Inflammatory macrophage (primary cell): ENCODE measurements at places on chromosomes 2 and 18.

GRCh38 chr2:197236816-197237215 lies 73.8 kb downstream of the ANKRD44 start:
- no peak for DNase-seq

DNA sequence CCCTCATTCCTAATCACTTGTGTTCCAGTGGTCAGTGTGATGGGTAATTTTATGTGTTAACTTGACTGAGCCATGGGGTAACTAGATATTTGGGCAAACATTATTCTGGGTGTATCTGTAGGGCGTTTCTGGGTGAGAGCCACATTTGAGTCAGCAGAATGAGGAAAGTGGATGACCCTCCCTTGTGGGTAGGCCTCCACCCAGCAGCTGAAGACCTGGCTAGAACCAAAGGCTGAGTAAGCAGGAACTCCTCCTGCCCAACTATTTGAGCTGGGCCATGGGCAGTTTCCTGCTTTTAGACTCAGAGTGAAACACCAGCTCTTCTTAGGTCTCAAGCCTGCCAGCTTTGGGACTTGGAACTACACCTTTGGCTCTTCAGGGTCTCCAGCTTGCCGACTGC lies 141.8 kb downstream of the ACKR3 start:
- peak; percentile 88 for DNase-seq

GRCh38 chr2:177001334-177001733 lies 211.3 kb upstream of the HNRNPA3 start:
- no peak for DNase-seq

DNA sequence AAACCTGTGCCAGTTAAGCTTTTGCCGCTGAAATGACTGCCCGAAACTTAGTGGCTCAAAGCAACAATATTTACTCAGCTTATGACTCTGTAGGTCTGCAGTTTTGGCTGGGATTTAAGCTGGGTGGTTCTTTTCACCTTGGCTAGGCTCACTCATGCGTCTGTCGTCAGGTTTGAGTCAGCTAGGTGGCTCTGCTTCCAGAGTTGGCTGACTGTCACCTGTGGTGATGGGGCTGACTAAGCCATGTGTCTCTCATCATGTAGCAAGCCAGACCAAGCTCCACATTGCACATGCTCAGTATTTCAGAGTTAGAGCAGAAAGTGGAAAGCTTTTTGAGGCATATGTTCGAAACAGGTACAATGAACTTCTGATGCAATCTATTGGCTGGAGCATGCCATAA lies 354.8 kb downstream of the MEIS1 start:
- DNase-seq: no peak

GRCh38 chr2:237012577-237013267 lies 73.0 kb upstream of the COPS8 start:
- no peak for DNase-seq

GRCh38 chr2:148602885-148603561 lies 41.5 kb upstream of the EPC2 start:
- no peak for DNase-seq

- no peak for DNase-seq
These were observed 261.0 kb downstream of the ARHGAP15 start for GRCh38 chr2:143390171-143390570.

GRCh38 chr18:70432804-70433400 lies 144.1 kb downstream of the SOCS6 start:
- peak; percentile 32 for DNase-seq

DNA sequence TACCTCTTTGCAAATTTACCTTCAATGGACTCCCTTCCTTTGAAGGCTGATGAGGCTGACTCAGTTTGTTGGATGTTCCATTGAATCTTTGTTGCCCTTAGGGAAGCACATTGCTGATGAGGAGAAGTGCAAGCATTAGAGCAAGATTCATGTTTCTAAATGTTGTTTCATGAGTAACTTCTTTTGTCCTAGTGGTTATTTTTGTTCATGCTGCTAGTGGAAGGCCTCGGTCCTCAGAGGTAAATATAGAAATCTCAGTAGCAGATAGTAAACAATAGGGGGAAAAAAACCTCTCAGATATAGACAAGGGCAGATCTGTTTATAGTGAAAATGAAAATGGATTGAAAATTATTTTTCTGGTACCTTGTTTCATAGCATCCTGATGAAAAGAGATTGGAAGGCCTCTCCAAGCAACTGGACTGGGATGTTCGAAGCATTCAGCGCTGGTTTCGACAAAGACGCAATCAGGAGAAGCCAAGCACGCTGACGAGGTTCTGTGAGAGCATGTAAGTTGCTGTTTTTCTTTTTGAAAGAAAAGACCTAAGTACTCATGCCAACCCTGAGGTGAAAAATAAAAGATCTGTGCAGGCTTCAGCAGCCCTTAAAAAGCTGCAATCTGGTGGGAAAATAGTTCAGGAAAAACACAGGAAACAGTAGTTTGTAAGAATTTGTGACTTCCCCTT lies 104.9 kb downstream of the CERS6 start:
- DNase-seq: no peak

DNA sequence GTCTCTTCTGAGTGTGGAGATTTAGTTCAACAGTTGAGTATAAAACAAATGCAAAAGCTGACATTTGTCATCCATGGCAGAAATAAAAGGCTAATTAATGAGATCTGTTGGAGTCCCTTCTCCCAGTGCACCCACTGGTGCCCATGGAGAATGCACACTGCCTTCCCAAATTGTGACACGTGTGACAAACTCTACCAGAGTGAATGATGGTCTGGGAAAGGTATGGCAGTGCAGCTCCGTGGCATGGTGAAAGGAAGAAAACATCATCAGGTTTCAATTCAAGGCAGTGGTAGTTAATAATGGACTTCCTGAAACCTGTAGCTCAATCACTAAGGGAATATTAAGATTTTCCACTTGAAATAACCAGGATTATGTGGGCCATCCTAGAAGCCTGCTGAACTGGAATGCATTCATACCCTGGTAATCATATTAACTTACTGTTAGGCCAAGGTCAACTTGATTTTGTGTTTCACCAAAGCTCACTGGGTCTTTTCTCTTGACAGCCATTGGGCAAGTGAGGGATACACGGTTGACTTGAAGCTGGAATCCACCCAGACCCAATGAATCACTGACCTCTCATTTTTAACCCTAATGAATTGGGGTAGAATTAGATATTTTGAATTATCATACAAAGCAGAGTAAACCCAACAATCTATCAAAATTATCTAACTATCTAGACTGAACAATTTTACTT lies 167.6 kb downstream of the AFF3 start:
- no peak for DNase-seq

GRCh38 chr2:8579485-8580085 lies 102.3 kb upstream of the ID2 start:
- no peak for DNase-seq

DNA sequence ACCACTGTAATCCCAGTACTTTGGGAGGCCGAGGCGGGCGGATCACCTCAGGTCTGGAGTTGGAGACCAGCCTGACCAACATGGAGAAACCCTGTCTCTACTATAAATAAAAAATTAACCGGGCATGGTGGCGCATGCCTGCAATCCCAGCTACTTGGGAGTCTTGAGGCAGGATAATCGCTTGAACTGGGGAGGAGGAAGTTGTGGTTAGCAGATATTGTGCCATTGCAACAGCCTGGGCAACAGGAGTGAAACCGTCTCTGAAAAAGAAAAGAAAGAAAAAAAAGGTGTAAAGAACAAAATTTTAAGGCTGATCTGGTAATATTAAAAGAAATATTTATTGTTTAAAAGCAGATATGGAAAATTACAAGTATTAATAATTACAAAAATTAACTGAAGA lies 29.7 kb downstream of the ZNF804A start:
- DNase-seq: peak; percentile 59

- DNase-seq: no peak
These were observed 20.1 kb upstream of the TTC39C start for GRCh38 chr18:23994361-23994902.

DNA sequence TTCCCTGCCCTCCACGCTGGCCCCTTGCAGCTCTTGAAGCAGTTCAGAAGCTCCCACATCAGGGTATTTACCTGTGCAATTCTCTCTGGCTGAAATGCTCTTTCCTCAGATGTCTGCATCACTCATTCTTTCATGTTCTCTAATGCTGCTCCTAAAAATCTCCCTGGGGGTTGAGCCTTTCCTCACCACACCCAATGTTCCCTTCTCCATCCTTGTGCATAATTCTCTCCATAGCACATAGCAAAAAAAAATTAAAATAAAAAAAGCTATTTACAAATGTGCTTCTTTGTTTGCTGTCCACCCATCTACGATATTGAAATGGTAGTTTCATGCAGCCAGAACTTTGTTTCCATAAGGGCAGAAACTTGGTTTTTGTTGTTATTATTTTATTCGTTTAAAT lies 155.5 kb downstream of the DOK6 start:
- DNase-seq: no peak

DNA sequence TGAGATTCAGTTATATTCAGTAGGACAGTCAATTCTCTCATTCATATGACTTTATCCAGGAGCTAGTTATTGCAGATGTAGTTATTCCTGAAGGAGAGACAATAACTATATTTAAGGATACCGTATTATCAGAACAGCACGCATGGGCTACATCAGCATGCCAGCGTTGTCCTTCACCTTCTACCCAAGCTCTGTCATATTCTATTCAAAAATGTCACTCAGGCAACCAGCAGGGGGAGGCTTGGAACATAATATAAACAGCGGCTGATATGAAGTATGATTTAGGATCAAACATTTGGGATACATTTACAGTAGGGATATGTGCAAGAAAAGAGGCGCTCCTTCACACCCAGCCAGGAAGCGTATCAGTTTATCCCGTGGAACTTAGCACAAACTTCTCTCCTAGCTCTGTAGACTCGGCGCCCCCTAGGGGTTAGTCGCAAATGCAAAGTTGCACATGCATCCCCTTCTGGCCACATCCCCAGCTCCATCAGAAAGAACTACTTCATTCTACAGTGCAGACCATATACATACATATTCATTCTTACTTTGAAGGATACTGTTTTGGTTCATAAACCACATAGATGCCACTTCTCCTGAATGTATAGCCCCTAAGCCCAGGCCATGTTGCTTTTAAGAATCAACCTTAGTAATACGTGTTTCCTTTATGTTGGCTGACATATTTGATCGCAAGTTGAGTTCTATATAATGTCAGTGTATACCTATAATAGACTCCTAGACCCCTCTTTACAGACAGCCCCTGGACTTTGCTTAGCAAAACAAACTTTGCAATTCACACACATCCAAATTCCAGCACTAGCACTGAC lies 759.4 kb downstream of the ADCYAP1 start:
- DNase-seq: peak; percentile 56

DNA sequence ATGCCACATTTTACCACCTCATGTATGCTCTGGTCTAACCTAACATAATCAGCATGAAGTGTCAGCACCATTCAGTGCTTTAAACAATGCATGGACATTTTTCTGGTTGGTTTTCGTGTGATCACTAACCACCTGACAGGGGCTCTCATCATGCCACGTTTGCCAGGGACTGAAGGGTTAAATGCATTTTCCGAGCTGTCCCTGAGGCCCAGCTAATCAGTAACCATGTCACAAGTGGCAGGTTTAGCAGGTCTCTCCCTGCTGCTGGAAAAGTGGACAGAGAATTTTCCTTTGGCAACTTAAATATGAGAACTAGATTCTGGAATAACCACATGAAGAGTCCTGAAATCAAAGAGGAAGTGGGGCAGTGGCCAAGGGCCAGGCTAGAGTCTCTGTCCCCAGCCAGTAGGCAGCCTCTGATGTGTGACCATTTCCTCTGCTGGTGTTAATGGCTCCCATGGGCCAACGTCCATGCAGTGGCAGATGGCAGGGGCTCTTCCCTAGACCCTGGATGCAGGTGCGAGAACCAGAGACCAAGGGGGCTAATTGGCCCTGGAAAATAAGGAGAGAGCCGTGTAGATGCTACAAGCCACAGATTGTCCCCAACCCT lies 69.5 kb downstream of the TPGS2 start:
- no peak for DNase-seq

- DNase-seq: no peak
These were observed 259.0 kb upstream of the RASGRP3 start for GRCh38 chr2:33217406-33217805.

- DNase-seq: no peak
These were observed 82.3 kb downstream of the PXDN start for GRCh38 chr2:1661891-1662605.

- DNase-seq: peak; percentile 41
These were observed at the start of gene ACVR2A for GRCh38 chr2:147844697-147845410. ACVR2A (plus strand) TSS chr2:147845029; CDS start chr2:147845153, 124 bp downstream.

GRCh38 chr2:28437918-28438317 lies 45.3 kb downstream of the FOSL2 start:
- DNase-seq: no peak

GRCh38 chr18:68447286-68447685 lies 267.6 kb downstream of the TMX3 start:
- no peak for DNase-seq

- DNase-seq: peak; percentile 8
These were observed 477 bp downstream of the ACVR1 start for GRCh38 chr2:157875641-157876065.

GRCh38 chr2:203612246-203612645 lies 77.1 kb upstream of the RAPH1 start:
- no peak for DNase-seq

GRCh38 chr2:171260471-171261424 lies 100.1 kb upstream of the TLK1 start:
- DNase-seq: no peak

GRCh38 chr18:4017480-4017879 lies 437.6 kb downstream of the DLGAP1 start:
- DNase-seq: peak; percentile 37

DNA sequence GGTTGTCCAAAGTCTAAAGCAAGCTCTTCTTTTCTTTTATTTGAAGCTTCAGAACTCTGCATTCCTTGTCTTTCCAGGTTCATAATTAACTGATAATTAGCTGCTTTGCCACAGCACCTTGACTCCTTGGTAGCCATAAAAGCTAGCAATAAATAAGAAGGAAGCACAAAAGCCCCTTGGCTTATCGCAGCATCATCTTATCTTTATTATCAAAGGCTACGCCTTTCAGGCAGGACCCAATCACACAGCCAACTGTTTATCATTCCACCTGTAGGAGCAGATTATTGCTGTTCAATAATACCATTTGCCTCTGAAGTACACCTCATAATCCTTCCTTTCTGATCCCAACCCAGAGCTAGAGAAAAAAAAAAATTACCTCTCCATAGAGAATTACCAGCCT lies 489.2 kb downstream of the SATB2 start:
- no peak for DNase-seq

- no peak for DNase-seq
These were observed 102.2 kb upstream of the RND3 start for GRCh38 chr2:150589681-150590080.
